ENCODE measurements at places on chromosomes 13 and 19.

DNA sequence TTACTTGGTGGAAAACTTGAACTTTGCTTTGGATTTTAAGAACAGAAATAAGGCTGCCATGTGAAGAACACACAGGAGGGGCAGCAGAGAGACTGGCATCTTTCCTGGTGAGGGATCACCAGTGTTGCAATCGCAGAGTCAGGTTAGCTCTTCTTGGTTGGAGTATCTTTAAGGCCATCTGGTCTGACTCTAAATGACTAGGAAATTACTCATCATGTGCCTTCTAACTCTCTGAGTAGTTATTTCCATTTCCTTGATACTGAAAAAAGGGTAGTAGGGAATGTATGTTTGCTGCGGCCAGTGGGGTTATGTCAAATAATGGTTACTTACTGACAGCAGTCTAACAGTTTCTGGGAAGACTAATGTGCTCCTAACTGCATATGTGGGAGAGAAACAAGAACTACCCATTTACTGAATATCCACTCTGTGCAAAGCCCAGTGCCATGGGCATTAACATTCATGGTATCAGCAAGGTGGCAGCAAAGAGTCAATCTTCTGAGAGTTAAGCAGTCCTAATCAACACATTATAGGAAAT, 122.1 kb downstream of the COG6 start:
- no peak for DNase-seq

GRCh38 chr13:51821606-51822005, 17.6 kb upstream of the DHRS12 start:
- DNase-seq, result no peak

GRCh38 chr13:30027569-30028455, 177.4 kb upstream of the UBL3 start:
- no peak for DNase-seq

GRCh38 chr19:53504885-53505284, 33.1 kb upstream of the ZNF331 start:
- DNase-seq, result no peak

GRCh38 chr13:65926750-65927171, 1303.4 kb downstream of the PCDH9 start:
- no peak for DNase-seq

DNA sequence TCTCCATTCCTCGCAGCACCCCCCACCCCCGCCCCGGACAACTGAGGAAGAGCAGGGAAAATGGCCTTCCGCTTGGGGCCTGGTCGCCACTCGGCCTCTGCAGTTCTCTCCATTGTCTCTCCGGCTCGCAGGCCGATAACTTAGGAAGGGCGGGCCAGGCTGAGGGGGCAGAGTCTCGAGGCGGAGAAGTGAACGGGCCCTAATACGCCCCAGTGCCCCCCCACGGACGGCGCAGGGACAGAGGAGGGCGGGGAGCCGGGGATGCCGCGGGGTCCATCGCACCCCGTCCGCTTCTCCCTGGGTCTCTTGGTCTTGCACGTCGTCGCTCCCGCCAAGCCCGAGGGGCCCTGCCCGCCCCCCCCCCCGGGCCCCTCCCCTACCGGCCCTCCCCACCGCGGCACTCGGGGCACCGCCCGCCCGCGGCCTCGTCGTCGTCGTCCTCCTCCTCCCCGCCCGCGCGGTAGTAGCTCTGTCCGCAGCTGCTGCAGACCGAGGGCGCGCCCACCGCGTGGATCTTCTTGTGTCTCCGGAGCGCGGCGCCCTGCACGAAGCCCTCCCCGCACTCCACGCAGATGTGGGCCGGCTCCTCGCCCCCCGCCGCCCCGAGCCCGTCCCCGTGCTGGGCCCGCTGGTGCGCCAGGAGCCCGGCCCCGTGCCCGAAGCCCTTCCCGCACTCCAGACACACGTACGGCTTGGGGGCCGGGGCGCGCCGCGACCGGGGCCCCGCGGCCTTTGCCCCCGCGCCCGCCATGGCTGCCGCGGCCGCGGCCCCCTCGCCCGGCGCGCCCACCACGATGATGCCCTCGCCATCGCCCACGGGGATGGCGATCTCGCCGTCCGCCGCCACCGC, 33.2 kb downstream of the ZNF787 start:
- no peak for DNase-seq

DNA sequence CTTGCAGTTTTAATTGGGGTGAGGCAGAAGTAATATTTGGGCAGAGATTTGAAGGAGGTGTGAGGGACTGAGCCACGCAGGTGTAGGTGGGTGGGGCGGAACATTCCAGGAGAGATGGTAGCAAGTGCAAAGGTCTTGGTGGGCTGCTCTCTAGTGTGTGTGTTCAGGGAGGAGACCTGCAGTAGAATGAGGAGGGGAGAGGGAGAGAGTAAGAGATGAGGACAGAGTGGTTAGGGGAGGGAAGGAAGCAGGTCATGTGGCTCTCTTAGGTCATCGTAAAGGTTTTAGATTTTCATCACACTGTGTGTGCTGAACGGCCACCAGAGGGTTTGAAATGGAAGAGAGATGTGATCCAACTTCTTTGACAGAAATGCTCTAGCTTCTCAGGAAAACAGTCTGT, 33.5 kb downstream of the WASF3 start:
- DNase-seq, result no peak

DNA sequence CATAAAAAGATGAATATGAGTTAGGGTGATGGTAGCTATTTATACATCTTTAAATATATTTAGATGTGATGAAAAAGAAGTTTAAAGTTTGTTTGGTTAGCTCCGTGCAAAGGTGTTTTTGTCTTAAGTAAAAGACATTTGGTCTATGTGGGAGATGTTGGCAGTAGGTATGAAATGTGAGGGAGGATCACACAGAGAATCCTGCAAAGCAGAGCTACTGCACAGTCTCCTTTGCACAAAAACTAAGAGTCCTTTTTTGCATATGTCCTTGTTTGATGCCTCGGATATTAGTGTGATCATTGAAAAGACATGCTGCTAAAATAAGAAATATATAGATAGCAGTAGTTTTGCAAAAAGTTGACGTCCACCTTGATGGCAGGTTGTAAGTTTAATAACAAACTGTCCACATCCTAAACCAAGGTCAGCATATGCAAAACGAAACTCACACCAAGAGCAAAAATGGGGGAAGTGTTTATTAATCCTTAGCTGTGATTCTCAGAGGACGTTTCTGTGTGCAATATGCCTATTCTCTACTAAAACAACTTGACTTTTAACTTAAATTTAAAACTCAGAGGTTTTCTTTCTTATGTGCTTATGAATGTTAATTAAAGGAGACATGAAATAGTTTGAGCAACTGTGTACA, 870.1 kb downstream of the PCDH9 start:
- no peak for DNase-seq

DNA sequence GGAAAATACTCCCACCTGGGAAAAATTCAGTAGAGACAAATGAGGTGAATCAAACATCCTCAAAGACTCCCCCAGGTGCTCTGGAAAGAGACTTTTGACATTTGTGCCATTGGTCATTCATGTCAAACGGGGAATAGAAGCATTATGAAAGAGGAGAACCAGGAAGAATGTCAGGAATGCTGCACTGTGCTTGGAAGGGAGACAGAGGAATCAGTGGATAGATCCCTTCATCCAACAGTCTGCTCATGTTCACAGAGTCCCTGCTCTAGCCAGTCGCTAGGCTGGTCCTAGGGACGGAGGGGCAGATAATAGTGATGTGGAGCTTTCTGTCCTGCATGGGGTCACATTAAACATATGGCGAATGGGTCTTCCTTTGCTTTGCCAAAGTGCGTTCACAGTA, 384.4 kb downstream of the FGF9 start:
- no peak for DNase-seq

- DNase-seq, result no peak
These were observed 1375.6 kb downstream of the EFNB2 start for GRCh38 chr13:105159841-105160240.

DNA sequence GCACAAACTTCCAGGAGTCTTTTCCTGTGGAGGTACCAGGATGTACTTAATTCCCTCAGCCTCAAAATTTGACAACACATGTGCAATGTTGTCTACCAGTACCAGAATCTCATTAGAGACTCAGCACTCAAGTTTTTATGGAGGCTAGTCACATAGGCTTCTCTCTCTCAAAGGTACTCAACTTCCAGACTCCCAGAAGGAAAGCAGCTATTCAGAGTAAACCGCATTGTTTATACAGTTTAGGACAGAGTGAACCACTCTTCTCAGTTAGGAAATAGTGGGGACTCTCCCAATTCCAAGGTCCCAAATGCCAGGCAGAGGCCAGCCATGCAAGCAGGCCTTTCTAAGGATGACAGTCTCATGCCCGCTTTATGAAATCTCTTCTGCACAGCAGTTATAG, 8.5 kb upstream of the C1QTNF9B start:
- no peak for DNase-seq

- no peak for DNase-seq
These were observed 188.8 kb downstream of the TSHZ3 start for GRCh38 chr19:31160336-31160926.

Data from posterior cingulate gyrus (tissue), 11 donors.